ENCODE measurements at places on chromosomes 3 and 15. TPM values are rescaled to one million over a fixed set of nuclear protein-coding genes. Genes with fewer than 3 reads are reported as not detected.

GRCh38 chr3:46664971-46665762, 28.3 kb downstream of the ALS2CL start:
- no peak overlapping the region for H3K4me3 ChIP-seq
- H3K27me3 ChIP-seq, result no peaks in the 10 kb centered on the region
- no peak for DNase-seq
- no peak overlapping the region for H3K27ac ChIP-seq
- no peaks in the 10 kb centered on the region for H3K36me3 ChIP-seq

DNA sequence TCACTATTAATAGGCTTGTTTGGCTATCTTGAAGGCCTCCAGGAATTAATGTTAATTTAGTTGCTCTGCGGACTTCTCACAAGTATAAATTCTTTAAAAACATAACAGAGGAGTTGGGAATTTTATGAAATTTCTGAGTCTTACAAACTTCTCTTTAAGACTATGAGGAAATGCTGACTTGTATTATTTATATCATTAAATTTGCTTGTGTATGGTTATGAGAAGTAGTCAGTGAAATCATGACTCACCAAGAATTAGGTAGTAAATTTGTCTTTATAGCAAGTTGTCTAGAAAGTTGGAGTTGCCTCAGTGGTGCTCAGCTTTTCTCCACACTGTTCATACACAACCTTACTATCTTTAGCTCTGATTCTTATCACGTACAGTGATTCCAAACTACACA, 26.5 kb downstream of the PHLDB2 start:
- no peaks in the 10 kb centered on the region for H3K27me3 ChIP-seq
- H3K36me3 ChIP-seq, result peaks cover 8% of the 10 kb centered on the region
- H3K27ac ChIP-seq, result no peak overlapping the region
- peaks cover 32% of the 10 kb centered on the region for H3K4me1 ChIP-seq

DNA sequence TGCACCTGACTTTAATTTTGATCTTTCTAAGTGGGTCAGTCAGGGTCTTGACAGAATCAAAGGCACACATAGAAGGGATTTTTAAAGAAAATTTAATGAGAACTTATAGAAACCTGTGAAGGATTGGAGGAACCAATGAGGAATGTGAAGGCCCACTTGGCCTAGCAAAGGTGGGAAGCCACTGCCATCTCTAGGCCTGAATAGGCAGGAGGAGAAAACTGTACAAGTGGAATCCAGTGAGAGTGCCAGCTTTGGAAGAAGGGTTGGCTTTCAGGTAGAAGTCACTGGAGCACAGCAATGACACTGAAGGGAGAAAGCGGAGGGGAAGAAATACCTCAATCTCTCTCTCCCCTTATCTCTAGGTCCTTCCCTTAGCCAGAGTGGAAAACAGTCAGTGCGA, 380.7 kb upstream of the KCNMB2 start:
- DNase-seq, result no peak
- peaks cover 6% of the 10 kb centered on the region for H3K4me1 ChIP-seq
- no peak overlapping the region for H3K4me3 ChIP-seq
- H3K36me3 ChIP-seq, result no peaks in the 10 kb centered on the region
- H3K27me3 ChIP-seq, result no peaks in the 10 kb centered on the region
- H3K27ac ChIP-seq, result no peak overlapping the region

DNA sequence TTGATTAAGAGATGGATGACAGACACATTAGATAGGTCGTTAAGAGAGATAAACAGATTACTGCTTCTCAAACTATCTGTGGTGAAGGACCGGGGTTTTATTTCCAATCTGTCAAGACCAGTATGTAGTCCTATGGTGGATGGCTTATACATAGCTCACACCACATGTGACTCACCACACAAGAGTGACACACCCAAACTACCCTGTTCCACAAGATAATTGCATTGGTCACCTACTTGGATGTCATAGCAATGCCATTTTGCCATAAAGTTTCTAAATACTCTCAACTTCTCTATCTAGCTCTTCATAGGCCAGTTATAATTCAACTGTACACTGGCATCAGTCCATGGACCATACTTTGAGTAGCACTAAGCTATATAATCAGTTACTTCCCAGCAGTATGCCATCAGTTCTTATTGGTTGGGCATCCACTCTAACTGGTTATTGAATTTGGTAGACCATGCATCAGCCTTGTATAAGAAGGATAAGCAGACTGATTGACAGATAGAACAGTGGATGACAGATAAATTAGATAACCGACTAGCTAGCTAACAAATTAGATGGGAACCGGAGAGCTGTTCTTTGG, 11.6 kb downstream of the WWTR1 start:
- H3K4me1 ChIP-seq, result peaks cover 25% of the 10 kb centered on the region
- H3K27ac ChIP-seq, result peak overlapping the region; percentile 4
- DNase-seq, result no peak

Gene MNS1
- 0.28 TPM for total RNA-seq

- no peaks in the 10 kb centered on the region for H3K27me3 ChIP-seq
- H3K27ac ChIP-seq, result no peak overlapping the region
- H3K36me3 ChIP-seq, result no peaks in the 10 kb centered on the region
- no peak overlapping the region for H3K4me3 ChIP-seq
Observed at GRCh38 chr3:101868534-101869464, 19.5 kb downstream of the NFKBIZ start.

Gene PSTPIP1
- 24.5 TPM for total RNA-seq

Gene DNAH1
- total RNA-seq, result 21.0 TPM

DNA sequence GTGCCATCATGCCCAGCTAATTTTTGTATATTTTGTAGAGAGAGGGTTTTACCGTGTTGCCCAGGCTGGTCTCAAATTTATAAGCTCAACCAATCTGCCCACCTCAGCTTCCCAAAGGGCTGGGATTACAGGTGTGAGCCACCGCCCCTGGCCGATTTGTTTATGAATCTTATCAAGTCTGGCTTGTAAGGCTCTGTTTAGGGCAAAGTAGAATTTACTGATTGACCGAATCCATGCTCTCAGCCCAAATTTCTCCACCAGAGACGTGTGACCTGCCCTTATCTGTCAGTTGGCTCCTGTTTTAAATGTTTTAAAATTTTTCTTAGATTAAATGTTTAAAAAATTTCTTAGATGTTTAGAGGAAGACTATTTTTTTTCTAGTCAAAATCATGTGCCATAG, 19.5 kb downstream of the RAD54L2 start:
- no peak overlapping the region for H3K27ac ChIP-seq
- no peaks in the 10 kb centered on the region for H3K27me3 ChIP-seq
- no peak overlapping the region for H3K4me3 ChIP-seq
- no peaks in the 10 kb centered on the region for H3K4me1 ChIP-seq
- peaks cover 5% of the 10 kb centered on the region for H3K36me3 ChIP-seq
- no peak for DNase-seq

DNA sequence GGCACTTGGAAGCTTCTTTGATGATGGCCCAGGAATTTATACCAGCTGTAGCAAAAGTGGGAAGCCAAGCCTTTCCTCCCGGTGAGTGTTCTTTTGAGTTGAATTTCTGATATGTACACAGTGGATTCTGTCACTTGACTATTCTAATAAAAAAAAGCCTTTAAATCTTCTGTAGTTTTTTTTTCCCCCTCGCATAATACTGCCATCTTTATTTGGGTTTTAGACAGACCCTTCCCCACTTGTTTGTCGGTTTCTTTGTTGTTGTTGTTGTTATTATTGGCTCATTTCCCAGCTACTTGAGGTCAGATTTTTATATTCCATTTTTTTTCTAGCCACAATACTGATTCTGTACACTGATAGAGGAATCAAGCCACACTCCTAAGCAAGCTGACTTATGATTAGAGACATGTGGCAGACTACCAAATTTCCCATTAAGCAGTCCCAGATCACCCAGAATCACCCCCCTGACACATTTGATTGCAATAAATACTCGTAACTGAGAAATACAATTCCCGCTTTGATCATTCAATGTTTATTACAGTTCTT, 122.4 kb upstream of the IL12A start:
- H3K36me3 ChIP-seq, result no peaks in the 10 kb centered on the region
- no peaks in the 10 kb centered on the region for H3K27me3 ChIP-seq
- peaks cover 38% of the 10 kb centered on the region for H3K4me1 ChIP-seq
- H3K4me3 ChIP-seq, result no peak overlapping the region

Data from thoracic aorta (tissue), 2 donors.